ENCODE measurements at places on chromosomes 1 and 21.

DNA sequence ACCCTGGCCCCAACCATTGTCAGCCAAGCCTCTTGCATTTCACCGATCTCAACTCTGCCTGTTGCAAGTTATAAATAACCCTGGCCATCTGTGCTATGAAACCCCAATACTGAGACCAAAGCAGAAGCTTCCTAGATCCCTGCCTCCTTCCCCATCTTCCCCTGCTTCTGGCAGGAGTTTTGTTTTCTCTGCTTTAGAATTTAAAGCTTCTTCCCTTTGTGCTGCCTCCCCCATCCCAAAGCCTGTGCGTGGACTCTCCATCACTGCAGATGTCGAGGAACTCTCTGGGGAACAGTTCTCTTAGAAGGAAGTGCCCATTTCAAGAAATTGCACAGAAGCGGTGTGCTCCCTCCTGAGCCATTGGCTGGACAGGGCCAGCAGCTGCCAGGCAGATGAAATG, 17.4 kb upstream of the MYOG start:
- no peak for DNase-seq

DNA sequence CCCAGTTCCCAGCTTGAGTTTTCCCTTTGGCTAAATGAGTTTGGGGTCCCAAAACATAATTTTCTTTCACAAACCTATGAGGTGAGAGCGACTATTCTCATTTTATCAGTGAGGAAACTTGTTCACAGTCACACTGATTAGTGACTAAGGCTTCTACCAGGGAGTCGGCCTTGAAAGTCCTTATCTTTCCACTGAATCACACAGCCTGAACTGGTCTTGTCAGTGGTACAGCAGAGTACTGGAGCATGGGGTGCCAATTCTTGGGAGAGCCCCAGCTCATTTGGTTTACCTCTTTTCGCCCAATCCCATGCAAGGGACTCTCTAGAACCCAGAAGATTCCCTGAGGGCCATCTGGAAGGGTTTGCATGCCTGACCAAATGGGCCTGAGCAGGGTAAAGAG, 16.9 kb downstream of the HSD3B2 start:
- DNase-seq: no peak

- DNase-seq: no peak
These were observed 306.3 kb upstream of the RGS18 start for GRCh38 chr1:191851799-191852595.

- no peak for DNase-seq
These were observed 11.0 kb upstream of the CDC42 start for GRCh38 chr1:22041505-22041904.

- no peak for DNase-seq
These were observed 13.0 kb downstream of the TFF3 start for GRCh38 chr21:42302076-42302650.

GRCh38 chr1:17078991-17079868, 25.4 kb upstream of the SDHB start:
- no peak for DNase-seq

- no peak for DNase-seq
These were observed 14.2 kb downstream of the ABCA4 start for GRCh38 chr1:94106716-94107115.

GRCh38 chr1:44700573-44700972, 26.1 kb downstream of the ARMH1 start:
- no peak for DNase-seq

GRCh38 chr1:30188329-30188728, 535.1 kb downstream of the MATN1 start:
- DNase-seq: no peak

- DNase-seq: no peak
These were observed 44.2 kb upstream of the CD55 start for GRCh38 chr1:207277241-207277640.

Data from NCI-H1694 (cell line).